ENCODE measurements at places on chromosomes 1 and 21.
A peak's percentile ranks its signal among the peaks of the same experiment; 100 is the strongest.

- no peaks in the 10 kb centered on the region for H3K27me3 ChIP-seq
- no peak for DNase-seq
- H3K4me1 ChIP-seq: no peaks in the 10 kb centered on the region
Measured at GRCh38 chr1:27545271-27545670, 55.3 kb upstream of the WASF2 start.

DNA sequence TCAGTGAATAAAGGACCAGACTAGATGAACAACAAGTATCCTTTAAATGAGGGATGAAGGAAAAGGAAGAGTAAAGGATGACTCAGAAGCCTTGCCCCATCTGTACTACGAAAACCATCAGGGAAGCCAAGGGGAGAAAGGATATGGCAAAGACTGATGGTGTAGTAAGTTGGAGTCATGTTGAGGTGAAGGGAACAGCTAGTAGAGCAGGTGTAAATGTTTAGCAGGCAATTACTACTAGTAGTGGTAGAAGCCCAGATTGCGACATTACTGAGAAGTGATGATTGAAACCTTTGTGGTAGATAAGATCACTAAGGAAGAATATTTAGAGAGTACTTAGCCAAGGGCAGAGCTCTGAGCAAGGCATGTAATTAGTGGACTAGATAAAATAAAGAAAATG, 84.0 kb downstream of the PHTF1 start:
- no peaks in the 10 kb centered on the region for H3K4me1 ChIP-seq
- peaks cover 3% of the 10 kb centered on the region for H3K36me3 ChIP-seq
- H3K27ac ChIP-seq: no peak overlapping the region
- no peak for DNase-seq
- H3K4me3 ChIP-seq: no peak overlapping the region
- no peaks in the 10 kb centered on the region for H3K27me3 ChIP-seq

- H3K27me3 ChIP-seq: no peaks in the 10 kb centered on the region
- no peak overlapping the region for H3K4me3 ChIP-seq
- no peaks in the 10 kb centered on the region for H3K36me3 ChIP-seq
- DNase-seq: no peak
Measured at GRCh38 chr1:184085667-184086066, 34.1 kb downstream of the TSEN15 start.

GRCh38 chr1:70071601-70072000, 133.8 kb downstream of the LRRC40 start:
- no peaks in the 10 kb centered on the region for H3K4me1 ChIP-seq
- DNase-seq: no peak
- H3K27me3 ChIP-seq: no peaks in the 10 kb centered on the region
- H3K27ac ChIP-seq: no peak overlapping the region
- no peaks in the 10 kb centered on the region for H3K36me3 ChIP-seq

GRCh38 chr1:27785781-27786455, 12.9 kb downstream of the STX12 start:
- no peak overlapping the region for H3K4me3 ChIP-seq
- H3K36me3 ChIP-seq: peaks cover 13% of the 10 kb centered on the region
- no peaks in the 10 kb centered on the region for H3K27me3 ChIP-seq
- no peak overlapping the region for H3K27ac ChIP-seq
- no peaks in the 10 kb centered on the region for H3K4me1 ChIP-seq
- DNase-seq: no peak

DNA sequence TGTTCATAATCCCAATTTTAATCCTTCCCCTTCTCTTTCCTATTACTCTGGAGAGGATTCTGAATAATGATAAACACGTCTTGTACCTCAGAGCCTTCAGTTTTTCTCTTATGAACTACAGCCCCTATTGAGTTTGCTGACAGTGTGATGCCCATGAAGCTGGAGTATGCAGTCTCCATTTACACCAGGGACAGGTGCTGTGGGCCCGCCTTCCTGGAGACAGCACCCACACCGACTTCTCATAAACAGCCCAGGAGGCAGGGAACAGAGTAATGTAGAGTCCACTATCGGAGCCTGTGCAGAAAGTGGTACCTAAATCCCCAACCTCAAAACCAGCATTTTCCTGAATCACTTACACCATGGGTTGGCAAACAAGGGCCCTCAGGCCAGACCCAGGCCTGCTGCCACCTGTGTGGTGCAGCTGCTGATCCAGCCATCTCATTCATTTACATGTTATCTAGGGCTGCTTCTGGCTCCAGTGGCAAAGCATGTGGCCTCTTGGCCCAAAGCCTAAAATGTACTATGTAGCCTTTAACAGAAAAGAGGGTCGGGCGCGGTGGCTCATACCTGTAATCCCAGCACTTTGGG, 95.1 kb upstream of the KRTAP19-8 start:
- DNase-seq: no peak
- H3K4me1 ChIP-seq: peaks cover 35% of the 10 kb centered on the region
- H3K27ac ChIP-seq: peak overlapping the region; percentile 25
- H3K27me3 ChIP-seq: no peaks in the 10 kb centered on the region
- peak overlapping the region; percentile 35 for H3K4me3 ChIP-seq

- DNase-seq: no peak
- peaks cover 11% of the 10 kb centered on the region for H3K4me1 ChIP-seq
- no peak overlapping the region for H3K4me3 ChIP-seq
- H3K27ac ChIP-seq: no peak overlapping the region
- H3K36me3 ChIP-seq: peaks cover 76% of the 10 kb centered on the region
- no peaks in the 10 kb centered on the region for H3K27me3 ChIP-seq
Measured at GRCh38 chr1:168243198-168243597, 17.4 kb downstream of the SFT2D2 start.

- peaks cover 18% of the 10 kb centered on the region for H3K27me3 ChIP-seq
- no peaks in the 10 kb centered on the region for H3K4me1 ChIP-seq
- no peak overlapping the region for H3K27ac ChIP-seq
- DNase-seq: no peak
- no peak overlapping the region for H3K4me3 ChIP-seq
Measured at GRCh38 chr21:26961698-26962097, 5.2 kb downstream of the ADAMTS5 start.

GRCh38 chr1:192476802-192477298, 98.7 kb upstream of the RGS1 start:
- DNase-seq: no peak
- no peak overlapping the region for H3K27ac ChIP-seq
- no peaks in the 10 kb centered on the region for H3K4me1 ChIP-seq
- no peaks in the 10 kb centered on the region for H3K36me3 ChIP-seq
- H3K4me3 ChIP-seq: no peak overlapping the region
- H3K27me3 ChIP-seq: no peaks in the 10 kb centered on the region

DNA sequence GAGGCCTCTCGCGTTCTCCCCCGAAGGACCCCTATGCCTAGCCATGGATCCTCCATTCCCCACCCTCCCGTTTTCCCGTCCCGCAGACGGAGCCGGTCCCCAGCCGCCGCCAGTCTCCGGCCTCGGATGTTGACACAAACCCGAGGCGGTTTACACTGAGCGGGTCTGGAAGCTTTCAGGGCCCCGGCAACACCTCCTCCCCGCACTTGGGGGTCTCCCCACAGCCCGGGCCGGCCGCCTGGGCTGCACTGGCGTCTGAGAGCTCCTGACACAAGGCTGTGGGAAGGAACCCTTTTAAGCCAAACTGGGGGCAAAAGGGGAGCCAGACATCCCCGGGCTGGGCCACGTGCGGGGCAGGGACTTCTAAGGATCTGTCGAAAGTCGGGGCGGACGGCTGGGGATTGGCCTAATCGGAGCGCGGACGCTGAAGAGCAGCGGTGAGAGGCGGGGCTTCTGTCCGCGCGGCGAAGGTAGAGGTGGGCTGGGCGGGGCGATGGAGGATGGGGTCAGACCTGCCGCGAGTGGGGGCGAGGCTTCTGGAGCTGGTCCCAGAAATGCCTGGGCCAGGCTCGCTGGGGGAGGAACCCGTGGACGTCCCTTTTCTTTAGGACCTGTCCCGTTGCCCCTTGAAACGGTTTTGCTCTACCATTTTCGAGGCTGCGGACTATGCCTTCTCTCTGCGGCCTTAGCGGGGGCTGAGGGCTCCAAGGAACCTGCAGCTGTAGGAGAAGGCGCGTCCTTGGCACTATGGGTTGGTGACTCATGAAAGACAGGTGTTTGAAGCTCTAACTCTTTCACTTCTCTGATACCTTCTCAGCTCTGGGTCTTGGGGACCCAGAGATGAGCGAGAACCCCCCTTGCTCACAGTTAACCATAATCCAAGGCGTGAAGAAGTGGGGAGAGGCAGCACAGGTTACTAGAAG, 1.2 kb upstream of the HPCAL4 start:
- DNase-seq: peak; percentile 23
- no peaks in the 10 kb centered on the region for H3K36me3 ChIP-seq
- H3K4me1 ChIP-seq: peaks cover 40% of the 10 kb centered on the region
- peak overlapping the region; percentile 30 for H3K27ac ChIP-seq
- peak overlapping the region; percentile 67 for H3K4me3 ChIP-seq
- H3K27me3 ChIP-seq: peaks cover 12% of the 10 kb centered on the region

DNA sequence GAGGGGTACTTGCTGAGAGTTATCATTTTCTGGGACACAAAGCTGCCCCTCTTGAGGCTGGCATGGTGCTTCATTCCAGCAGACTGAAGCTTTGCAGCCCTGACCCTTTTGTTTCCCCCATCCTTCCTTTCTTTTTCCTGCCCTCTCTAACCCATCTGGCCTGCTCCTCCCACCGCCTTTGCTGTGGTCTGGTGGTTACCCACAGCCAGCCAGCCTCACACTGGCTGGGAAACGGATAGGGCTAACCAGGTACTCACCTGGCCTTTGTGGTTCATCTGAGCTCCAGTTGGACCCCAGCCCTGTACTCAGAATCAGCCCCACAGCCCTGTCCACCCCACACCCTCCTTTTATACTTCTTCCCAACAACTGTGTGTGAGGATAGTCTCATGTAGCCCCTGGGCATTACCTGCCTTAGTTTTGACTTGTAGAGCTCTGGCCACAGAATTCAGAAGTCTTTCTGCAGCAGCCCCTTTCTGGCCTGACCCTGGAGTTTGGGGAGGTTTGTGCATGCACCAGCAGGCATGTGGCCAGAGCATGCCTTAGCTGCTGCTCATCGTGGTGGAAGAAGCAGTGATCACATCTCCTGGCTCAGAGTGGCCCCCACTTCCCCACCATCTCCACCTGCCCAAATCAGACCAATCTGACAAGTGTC, 138.0 kb downstream of the TRABD2B start:
- H3K27ac ChIP-seq: no peak overlapping the region
- no peak for DNase-seq
- H3K27me3 ChIP-seq: peaks cover 2% of the 10 kb centered on the region
- no peak overlapping the region for H3K4me3 ChIP-seq
- H3K36me3 ChIP-seq: no peaks in the 10 kb centered on the region

DNA sequence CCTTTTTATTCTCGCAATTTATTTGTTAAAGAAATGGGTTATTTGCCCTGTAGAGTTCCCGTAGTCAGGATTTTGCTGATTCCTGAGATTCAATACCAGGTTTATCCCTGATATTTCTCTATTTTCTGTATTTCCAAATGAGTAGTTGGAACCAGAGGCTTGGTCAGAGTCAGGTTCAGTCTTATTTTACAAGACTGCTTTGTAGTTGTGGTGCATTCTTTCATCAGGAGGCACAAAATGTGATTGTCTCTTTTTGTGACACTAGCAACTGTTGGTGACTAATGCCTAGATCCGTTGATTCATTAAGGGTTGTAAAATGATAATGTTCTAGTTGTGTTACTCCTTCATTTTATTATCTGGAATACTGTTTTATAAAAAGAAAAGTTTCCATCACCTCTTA, 95.5 kb upstream of the TPTE start:
- H3K27me3 ChIP-seq: no peaks in the 10 kb centered on the region
- no peaks in the 10 kb centered on the region for H3K4me1 ChIP-seq
- no peak for DNase-seq
- no peaks in the 10 kb centered on the region for H3K36me3 ChIP-seq

DNA sequence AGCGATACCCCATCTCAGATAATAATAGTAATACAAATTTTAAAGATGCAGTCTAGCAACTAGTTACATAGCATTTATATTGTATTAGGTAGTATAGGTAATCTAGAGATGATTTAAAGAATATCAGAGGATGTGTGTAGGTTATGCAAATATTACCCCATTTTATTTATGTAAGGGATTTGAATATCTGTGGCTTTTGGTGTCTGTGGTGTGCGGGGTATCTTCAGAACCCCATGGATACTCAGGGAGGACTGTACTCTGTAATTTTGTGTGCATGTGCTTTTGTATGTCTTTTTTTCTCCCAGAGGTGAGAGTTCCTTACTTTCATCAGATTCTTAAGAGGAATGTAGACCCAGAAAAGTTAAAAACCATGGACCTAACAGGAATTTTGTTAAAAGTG, 12.8 kb downstream of the RNF2 start:
- no peak for DNase-seq
- H3K36me3 ChIP-seq: no peaks in the 10 kb centered on the region

- H3K36me3 ChIP-seq: no peaks in the 10 kb centered on the region
- H3K27ac ChIP-seq: no peak overlapping the region
- no peaks in the 10 kb centered on the region for H3K27me3 ChIP-seq
- no peaks in the 10 kb centered on the region for H3K4me1 ChIP-seq
- no peak overlapping the region for H3K4me3 ChIP-seq
Measured at GRCh38 chr1:50155541-50155940, 46.8 kb downstream of the ELAVL4 start.

- H3K27ac ChIP-seq: no peak overlapping the region
- no peaks in the 10 kb centered on the region for H3K36me3 ChIP-seq
- H3K4me1 ChIP-seq: no peaks in the 10 kb centered on the region
- no peak overlapping the region for H3K4me3 ChIP-seq
Measured at GRCh38 chr21:45049714-45050344, 24.6 kb upstream of the ADARB1 start.

- no peak for DNase-seq
- H3K36me3 ChIP-seq: no peaks in the 10 kb centered on the region
- H3K27ac ChIP-seq: no peak overlapping the region
- H3K4me3 ChIP-seq: no peak overlapping the region
Measured at GRCh38 chr1:237509748-237510147, 381.0 kb downstream of the ZP4 start.

DNA sequence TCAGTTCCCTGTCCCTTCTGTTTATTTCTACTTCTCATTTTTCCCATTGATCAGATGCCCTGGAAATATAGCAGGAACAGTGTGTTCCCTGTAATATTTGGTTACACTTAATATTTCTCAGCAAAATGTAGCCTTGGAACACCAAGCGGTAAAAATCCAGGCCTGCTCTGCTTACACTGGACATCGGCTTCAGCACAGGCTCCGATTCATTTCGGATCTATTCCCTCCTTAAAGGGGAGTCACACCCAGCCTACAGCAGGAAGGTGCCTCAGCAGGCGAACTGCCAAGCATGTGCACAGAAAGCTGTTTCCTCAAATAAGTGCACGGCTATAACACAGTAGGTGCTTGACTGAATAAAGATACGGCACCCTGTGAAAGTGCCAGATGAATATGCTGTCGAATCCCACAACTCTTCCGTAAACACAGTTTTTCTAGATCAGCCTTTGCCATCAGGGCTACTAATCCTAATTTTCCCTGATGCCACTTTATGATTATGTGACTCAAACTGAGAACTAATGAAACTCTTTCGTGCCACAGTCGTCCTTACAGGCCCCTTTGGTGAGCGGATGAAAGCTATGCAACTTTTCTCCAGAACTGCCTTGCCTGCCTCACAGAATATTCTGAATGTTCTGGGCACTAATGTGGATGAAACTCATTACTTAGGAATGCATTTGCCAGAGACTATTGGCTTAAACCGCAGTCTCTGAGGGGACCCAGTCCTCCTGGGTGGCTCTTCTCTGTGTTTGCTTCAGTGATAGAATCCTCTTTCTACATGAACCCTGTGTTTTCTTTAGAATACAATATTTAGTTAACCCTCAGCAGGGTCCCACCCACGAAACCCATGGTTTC, 275.5 kb upstream of the RUNX1 start:
- no peaks in the 10 kb centered on the region for H3K27me3 ChIP-seq
- no peaks in the 10 kb centered on the region for H3K36me3 ChIP-seq
- no peak overlapping the region for H3K27ac ChIP-seq
- no peak overlapping the region for H3K4me3 ChIP-seq
- DNase-seq: no peak
- H3K4me1 ChIP-seq: no peaks in the 10 kb centered on the region

- no peak for DNase-seq
- H3K4me1 ChIP-seq: no peaks in the 10 kb centered on the region
- no peak overlapping the region for H3K27ac ChIP-seq
- H3K27me3 ChIP-seq: no peaks in the 10 kb centered on the region
- H3K36me3 ChIP-seq: no peaks in the 10 kb centered on the region
Measured at GRCh38 chr1:84918726-84919336, 25.8 kb upstream of the LPAR3 start.

Data from CD4-positive, alpha-beta T cell (primary cell).